GM23248 (cell line): ENCODE measurements at places on chromosomes 2 and 18. TPM values are rescaled to one million over a fixed set of nuclear protein-coding genes. Genes with fewer than 3 reads are reported as not detected.

The LGALSL gene
- total RNA-seq, result 0.43 and 1.6 TPM in 2 replicates

The SULT1C2 gene
- total RNA-seq, result not detected in 2 replicates

The ZNF396 gene
- total RNA-seq, result 0.13 and 0.86 TPM in 2 replicates

The MAB21L4 gene
- not detected in 2 replicates for total RNA-seq

The KIAA2012 gene
- not detected in 2 replicates for total RNA-seq

The MEP1B gene
- total RNA-seq, result not detected in 2 replicates

The PLEKHA3 gene
- total RNA-seq, result 5.6 and 9.4 TPM in 2 replicates

The PRKRA gene
- total RNA-seq, result 48.8 and 50.0 TPM in 2 replicates

The TMEFF2 gene
- 0.25 TPM in 1 of 2 replicates, not detected in the other for total RNA-seq

The NOTO gene
- not detected in 2 replicates for total RNA-seq

The SERPINB11 gene
- not detected in 2 replicates for total RNA-seq
